Mesenteric fat pad (tissue), 1 donor: ENCODE measurements at places on chromosomes 4 and X. TPM values are rescaled to one million over a fixed set of nuclear protein-coding genes. Genes with fewer than 3 reads are reported as not detected.

- DNase-seq = no peak
Observed at GRCh38 chrX:6885909-6886308, 261.6 kb upstream of the STS start.

GRCh38 chr4:94852616-94853015 is 94.9 kb downstream of the BMPR1B start:
- no peak for DNase-seq

DNA sequence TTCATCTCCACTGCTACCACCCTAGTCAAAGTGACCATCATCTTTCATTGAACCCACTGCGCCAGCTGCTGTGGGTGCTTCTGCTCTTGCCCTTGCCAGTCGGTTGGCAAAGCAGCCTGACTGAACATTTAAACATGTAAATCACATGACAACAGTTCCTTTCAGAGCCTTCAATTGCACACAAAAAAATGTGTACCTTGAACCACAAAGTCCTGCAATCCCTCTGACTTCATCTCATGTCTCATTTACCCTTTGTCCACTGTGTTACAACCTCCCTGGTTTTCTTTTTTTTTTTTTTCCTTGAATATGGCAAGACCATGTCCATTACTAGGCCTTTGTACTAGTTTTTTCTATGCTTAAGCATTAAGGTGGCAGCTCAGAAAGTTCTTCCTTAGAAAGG is 183.5 kb downstream of the GBA3 start:
- no peak for DNase-seq

DNA sequence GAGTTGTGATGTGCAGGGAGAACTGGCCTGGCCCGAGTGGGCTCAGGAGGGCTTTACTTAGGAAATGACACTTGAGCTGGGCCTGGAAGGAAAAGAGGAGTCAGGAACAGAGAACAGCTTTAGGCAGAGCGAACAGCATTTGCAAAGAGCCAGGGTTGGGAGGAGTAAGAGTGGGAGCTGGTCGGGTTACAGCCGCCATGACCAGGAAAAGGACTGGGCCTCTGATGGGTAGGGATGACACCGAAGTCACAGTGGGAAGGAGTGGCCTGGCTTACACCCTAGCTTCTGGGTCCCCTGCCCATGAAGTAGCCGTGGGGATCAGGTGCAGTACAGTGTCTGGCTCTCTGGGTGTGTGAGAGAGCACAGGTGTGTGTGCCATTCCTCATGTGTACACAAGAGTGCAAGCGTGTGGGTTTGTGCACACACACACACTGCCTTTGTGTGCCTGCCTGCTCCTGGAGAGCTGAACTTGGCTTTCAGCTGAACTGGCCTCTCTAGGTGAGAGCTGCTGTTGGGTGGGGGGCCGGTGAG is 31.6 kb downstream of the TRMT44 start:
- no peak for DNase-seq

GRCh38 chrX:153900831-153901752 is 3.4 kb upstream of the AVPR2 start:
- DNase-seq = no peak

DNA sequence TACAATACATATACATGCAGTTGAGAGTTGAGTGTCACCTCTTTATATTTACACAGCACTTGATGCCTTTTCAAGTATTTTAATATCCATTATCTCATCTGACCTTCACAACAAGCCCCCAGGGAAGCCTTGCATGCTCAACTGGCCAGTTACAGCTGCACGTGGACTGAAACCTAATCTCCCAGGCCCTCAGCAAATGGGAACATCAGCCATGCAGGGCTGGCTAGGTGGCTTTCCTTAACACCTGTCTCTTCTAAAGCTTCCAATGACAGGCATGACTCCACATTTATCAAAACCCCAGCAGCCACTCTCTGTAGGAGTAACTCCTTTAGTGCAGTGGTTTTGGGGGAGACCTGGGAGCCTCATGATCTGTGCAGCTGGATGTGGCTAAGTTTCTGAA is 56.4 kb downstream of the PHKA2 start:
- no peak for DNase-seq

- DNase-seq = no peak
Observed at GRCh38 chr4:81258841-81259550, 44.0 kb upstream of the PRKG2 start.

The PAGE5 gene
- not detected for total RNA-seq

The PDE6B gene
- total RNA-seq = 2.9 TPM

DNA sequence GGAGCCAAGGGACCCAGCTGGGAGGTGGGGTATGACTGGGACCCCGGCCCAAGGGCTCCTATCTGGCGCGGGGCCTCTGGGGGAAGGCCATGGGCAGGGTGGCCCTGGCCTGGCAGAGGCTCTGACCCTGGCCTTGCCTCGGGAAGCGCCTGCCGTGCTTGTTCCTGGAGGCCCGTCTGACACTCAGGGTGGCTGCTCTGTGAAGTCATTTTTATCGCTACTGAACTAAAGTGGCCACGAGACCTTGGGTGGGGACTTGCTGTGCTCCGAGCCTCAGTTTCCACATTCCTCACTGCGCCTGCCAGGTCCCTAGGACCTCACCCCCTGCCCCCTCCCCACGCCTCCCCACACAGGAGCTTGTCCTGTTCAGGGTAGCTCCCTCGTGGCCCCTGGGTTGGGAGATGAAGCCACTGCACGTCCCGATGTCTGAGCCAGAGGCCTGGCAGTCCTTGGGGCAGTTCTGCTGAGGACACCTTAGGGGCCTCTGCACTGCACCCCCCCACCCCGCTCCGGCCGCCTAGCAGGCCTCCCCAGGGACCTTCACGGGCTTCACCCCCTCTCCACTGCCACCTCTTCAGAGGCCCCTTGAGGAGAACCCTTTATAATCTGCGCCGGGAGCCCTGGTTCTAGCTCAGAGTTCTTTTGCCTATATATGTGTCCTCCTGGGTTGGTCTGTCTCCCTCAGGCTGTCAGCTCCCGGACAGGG is 639 bp upstream of the SORCS2 start:
- peak; percentile 72 for DNase-seq

DNA sequence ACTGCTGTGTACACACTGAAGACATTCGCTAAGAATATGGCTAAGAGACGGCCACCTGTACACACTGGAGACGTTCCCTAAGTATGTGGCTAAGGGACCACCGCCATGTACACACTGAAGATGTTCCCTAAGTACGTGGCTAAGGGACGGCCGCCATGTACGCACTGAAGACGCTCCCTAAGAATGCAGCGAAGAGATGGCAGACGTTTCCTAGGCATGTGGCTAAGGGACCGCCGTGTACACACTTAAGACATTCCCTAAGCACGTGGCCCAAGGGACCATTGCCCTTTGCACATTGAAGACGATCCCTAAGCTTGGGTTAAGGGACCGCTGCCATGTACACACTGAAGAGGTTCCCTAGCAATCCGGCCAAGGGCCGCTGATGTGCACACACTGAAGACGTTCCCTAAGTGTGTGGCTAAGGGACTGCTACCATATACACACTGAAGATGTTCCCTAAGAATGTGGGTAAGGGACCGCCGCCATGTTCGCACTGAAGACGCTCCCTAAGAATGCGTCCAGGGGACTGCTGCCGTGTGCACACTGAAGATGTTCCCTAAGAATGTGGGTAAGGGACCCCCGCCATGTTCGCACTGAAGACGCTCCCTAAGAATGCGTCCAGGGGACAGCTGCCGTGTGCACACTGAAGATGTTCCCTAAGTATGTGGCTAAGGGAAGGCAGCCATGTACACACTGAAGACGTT is 36.7 kb downstream of the DHRSX start:
- DNase-seq = no peak

The DCAF12L2 gene
- total RNA-seq = not detected

The RIBC1 gene
- total RNA-seq = 0.22 TPM

DNA sequence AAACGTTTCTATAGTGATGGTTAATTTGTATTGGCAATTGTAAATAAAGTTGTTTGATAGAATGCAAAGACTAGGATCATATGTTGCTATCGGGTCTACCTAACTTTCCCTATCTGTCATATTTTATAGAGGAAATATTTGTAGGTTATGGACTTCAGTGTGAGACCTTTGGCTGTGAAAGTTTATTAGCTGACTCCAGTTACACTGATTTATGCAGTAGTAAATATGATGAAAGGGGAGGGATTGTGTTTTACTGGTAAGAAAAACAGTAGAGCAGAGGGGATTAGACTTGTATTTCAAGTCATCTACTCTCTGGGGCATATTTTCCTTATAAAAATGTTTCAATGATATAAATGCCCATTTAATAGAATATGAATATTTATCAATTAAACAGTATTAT is 43.8 kb downstream of the ADGRL3 start:
- DNase-seq = no peak

DNA sequence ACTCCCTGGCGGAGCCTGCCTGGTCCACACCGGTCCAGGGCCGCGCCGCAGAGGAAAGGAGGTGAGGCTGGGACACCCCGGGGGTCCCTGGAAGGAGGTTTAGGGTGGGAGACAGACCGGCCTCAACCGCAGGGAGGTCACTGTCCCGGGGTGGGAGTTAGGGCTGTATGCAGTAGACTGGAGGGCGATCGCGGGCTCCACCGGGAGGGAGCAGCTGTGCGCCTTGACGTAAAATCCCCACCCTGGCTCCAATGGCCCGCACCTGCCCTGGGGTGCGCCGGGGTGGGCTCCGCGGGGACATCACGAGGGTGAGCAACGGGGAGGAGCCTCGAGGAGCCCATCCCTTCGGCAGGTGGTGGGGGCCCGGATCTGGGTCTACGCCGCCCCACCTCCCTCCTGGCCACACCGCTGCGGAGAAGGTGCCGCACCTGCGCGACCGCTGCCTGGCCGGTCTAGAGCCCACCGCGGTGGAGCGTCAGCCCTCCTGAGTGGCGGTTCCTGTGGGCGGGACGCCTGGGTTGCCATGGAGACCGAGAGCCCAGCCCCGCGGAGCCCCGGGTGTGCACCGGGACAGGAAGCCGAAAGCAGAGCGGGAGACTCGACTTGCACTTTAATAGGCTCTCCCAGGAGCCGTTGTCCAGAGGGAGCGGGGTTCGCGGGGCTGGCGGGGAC is 105.1 kb downstream of the ADRA2C start:
- no peak for DNase-seq

DNA sequence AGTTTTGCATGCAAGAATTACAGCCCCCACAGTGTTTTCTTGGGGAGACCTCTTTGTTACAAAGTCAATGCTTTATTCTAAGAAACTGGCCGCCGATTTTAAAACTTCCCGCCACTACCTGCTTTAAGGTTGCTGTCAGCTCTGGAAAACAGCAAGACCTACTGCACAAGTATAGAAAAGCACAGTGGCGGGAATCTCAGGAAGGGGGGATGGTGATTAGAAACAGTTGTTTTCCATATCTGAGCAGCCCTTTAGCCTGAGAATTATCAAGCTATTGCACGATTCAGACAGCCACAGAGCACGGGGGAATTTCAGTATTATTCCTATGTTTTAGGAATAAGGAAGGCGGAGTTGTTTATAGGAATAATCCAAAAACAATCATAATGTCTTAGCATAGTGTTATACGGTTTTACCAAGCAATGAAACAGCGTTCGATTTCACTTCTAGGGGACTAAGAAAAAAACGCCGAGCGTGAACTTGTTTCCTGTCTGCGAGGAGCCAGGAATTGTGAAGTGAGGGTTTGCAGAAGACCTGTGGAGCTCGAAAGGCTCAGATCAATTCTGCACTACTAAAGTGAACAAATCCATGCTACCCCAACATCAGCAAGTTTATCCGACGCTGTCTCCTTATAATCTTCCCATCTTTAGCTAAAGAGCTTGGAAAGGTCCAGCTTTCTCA is 81.3 kb downstream of the HMGN5 start:
- no peak for DNase-seq

GRCh38 chrX:115948018-115948923 is 222.3 kb upstream of the AGTR2 start:
- DNase-seq = no peak

DNA sequence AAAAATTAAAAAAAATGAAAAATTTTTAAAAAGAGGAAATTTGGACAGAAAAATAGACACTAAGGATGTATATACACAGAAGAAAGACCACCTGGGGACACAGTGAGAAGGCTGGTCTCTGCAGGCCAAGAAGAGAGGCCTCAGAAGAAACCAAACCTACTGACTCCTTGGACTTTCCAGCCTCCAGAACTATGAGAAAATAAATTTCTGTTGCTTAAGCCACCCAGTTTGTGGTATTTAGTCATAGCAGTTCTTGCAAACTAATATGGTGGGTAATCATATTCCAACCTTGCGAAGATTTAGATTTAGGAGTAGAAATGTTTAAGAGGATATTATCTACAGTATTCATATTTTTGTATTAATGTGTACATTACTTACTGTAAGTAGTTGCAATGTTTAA is 56.4 kb downstream of the COQ2 start:
- no peak for DNase-seq

The ATG4A gene
- 12.0 TPM for total RNA-seq

DNA sequence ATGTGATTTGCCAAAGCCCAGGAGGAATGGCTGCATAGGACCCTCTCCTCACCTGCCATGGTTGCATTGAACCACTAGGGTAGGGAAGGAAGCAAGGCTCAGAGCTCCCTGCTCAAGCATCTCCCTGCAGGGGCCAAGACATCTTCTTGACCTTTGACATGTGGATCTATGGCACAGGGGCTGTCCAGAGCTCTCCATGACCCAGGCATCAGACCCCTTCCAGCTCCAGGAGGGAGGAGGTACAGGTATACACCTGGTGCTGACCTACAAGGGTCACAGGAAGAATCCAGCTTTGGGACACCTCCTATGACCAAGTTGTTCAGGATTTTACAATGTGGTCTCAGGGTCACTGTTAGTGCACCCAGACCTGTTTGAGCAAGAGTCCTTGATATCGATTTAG is 23.2 kb upstream of the ASMTL start:
- peak; percentile 9 for DNase-seq

DNA sequence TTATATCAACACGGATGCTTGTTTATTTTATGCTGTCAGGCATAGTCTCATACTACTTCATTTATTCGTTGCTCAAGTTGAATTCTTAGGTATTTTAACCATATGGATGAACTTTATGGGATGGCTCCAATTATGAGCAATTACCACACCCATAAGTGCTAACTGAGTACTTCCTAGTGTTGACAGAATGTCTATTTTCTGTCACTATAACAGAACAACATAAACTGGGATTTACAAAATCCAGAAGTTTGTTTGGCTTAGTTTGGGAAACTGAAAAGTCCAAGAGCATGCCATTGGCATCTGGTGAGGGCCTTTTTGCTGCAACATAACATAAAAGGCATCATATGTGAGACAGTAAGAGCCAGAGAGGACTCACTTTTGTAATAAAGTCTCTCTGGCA is 21.0 kb downstream of the SULT1E1 start:
- DNase-seq = no peak

DNA sequence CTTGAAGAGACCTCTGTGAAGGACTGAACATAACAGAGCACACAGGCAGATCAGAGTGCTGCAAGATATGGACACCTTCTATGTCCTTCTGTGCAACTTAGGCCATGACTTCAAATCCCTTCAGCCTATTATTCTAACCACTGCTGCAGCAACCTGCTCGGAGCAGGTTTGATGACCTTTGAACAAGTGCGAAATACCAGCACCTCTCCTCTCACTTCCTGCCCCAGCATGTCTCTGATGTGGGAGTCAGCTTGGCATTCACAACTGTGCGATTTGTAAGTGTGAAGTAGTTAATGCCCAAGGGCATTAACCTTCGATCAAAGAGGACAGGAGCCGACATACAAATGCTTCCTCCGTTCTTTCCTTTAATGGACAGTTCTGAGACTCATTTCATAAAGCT is 1.6 kb upstream of the EXOC1 start:
- no peak for DNase-seq
